ENCODE measurements at places on chromosomes 5 and 9.
A peak's percentile ranks its signal among the peaks of the same experiment; 100 is the strongest.

- DNase-seq: no peak
Observed at GRCh38 chr5:55880453-55880852, 29.3 kb downstream of the IL31RA start.

GRCh38 chr9:22405869-22406659 is 40.6 kb upstream of the DMRTA1 start:
- DNase-seq: no peak

- DNase-seq: no peak
Observed at GRCh38 chr9:72506615-72507014, 14.8 kb upstream of the TMC1 start.

GRCh38 chr5:52457810-52458209 is 329.9 kb upstream of the ITGA1 start:
- no peak for DNase-seq

- DNase-seq: no peak
Observed at GRCh38 chr5:17796757-17797396, 162.6 kb downstream of the TAF11L14 start.

DNA sequence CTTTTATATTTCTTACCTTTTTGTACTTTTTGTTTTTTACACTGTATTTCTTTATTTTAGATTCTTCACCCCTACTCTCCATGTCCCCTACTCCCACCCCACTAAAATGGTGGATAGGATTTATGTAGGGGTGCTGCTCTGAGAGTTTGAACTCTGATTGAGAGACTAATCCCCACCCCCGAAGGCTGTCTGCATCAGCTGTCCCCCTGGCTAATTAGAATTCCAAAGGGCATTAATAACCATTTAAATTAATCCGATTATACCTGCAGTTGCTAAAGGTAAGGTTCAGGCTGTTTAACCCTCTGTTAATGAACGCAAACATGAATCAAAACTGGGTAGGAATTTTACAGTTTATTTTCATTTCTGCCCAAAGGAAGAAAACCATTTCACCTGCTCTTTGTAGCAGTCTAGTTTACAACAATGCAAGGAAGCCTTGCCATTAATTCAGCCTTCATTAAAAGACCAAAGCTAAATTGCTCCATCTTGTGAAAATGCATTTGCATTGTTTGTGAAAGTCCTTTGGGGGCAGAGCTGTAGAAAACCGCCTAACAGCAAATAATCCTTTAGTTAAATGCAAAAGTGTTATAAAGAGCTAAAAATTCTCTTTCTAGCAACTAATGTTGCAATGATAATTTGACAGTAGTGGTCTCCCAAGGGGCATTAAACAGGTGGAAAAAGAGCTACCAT is 71.2 kb downstream of the ZCCHC7 start:
- no peak for DNase-seq

DNA sequence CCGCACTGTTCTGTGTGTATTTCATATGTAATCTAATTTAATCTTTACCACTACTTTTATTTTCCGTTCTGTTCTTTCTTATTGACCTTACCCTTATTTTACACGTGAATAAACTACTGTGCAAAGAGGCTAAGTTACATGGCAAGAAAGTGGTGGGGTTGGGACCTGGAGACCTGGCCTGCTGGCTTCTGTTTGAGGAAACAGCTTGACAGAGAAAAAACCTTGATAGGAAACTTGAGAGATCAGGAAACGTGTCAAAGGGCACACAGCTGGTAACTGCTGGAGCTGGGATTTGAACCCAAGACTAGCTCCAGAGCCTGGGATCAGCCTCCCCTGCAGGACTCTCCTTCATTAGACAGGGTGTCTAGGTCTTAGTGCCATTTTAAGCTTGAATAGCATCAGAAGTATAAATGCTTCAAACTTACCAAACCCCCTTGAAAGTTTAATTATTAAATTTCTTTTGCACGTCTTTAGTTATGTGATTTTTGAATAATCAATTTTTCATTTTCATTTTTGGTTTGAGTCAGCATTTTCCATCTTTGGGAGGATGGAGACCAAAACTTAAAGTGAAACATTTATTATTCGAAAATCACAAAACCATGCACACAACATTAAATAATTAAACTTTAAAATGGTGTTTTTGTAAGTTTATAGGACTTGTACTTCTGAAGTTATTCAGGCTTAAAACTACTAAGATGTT is 129.5 kb downstream of the RGS3 start:
- no peak for DNase-seq

- DNase-seq: no peak
Observed at GRCh38 chr5:74200560-74200959, 440.0 kb downstream of the ENC1 start.

DNA sequence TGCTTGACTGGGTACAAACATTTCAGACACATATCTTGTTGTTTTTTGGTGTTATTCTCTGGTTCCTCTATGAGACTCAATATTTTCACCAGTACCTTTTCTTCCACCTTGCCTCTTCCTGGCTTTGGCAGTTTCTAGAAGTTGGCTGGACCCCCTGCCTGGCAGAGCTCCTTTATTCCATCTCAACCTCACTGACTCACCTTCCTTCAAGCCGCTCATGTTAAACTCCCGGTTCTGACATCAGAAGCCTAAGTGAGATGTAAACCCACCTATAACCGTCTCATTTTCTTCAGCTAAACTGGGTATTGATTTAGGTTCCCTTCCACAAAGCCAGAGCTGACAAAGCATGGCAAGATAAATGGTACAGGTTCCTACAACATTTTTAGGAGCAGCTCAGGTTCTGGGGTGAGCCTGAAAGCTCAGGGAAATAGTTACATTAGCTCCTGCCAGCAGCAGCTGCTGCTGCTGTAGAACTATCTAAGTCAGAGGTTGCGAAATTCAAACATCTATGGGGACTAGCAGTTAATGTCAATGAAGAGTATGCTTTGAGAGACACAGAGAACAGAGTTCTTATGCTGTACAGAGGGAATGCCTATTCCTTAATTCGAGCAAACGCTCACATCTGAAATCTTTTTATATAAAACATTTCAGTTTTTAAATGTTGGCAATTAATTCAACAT is 197.1 kb upstream of the NR3C1 start:
- no peak for DNase-seq

- DNase-seq: no peak
Observed at GRCh38 chr9:121634329-121635261, 16.8 kb upstream of the DAB2IP start.

DNA sequence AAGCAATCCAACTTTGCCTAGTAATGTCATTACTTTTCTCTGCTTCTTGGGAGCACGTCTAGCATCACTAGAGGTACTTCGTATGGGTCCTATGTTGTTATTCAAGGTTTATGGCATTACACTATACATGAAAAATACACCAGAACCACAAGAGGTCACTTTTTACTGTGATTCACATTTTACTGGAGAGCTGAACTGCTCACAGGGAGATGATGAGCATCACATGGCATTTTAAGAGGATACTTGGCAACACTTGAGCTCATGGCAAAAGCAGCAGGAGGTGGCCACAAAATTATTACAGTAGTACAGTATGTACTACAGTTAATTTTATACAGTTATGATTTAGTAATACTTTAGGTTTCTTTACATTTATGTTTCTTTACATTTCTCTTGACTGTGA is 223.4 kb downstream of the PARP8 start:
- DNase-seq: no peak

DNA sequence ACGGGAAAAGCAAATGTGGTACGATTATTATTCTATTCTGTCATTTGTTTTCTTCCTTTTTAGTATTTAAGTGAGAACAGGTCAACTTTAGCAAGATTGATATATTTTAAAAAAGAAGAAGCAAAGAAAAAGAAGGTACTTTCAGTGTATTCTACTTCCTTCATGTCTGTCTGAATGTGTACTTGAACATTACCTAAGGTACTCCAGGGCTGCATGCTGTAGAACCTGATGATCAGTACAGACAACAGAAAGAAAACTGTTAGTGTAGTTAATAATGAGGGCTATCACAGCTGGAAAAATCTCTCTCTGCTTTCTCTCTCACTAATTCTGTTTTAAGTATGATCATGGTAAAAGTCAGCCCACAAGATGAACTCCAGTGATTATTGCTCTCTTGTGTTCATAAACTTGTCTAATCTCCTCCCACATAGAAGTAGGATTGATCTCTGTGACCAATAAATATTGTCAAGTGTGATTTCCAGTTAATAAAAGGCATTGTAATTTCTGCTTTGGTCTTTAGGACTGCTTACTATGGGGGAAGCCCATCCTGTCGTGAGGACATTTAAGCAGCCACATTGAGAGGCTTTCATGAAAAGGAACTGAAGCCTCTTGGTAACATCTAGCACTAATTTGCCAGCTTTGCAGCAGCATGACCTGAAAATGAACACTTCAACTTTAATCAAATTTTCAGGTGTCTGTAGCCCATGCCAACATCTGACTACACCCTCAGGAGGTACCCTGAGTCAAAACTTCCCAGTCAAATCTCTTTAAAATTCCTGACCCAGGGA is 864.0 kb upstream of the ACO1 start:
- no peak for DNase-seq

- no peak for DNase-seq
Observed at GRCh38 chr9:551986-552929, 289.2 kb upstream of the DMRT1 start.

GRCh38 chr5:150429410-150429873 is 16.7 kb upstream of the CD74 start:
- no peak for DNase-seq

DNA sequence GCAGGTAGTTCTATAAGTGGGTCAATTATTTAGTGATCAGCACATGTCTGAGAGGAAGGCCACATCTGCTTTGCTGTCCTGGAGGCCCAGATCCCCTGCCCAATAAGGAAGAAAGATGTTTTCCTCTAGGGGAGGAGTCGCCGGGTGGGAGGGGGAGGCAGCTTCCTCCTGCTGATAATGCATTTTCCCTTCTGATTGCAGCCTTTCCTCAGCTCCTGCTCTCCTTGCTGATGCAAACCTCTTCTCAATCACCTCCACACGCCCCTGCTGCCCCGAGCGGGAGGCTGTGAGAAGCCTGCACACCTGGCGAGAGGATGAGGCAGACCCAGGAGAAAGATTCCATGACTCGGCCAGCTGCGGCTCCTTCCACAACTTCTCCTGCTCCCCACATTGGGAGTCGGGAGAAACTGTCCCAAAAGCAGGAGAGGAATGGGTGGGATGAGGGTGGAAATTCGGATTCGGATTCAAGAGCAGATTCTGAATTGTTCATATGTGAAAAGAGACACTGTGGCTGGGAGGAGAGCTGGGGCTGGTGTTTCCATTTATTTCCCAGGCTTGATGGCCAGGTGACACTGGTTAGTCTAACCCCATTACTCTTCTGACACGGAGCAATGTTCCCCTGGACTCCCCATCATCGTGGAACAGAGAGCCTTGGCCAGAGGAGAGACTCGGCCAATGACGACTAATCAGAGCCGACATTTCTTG is 6.8 kb upstream of the NTNG2 start:
- no peak for DNase-seq

GRCh38 chr9:33452828-33453271 is 5.5 kb upstream of the AQP3 start:
- peak; percentile 69 for DNase-seq

GRCh38 chr9:134693011-134693410 is 51.4 kb downstream of the COL5A1 start:
- DNase-seq: no peak

GRCh38 chr5:30994176-30994575 is 199.3 kb upstream of the CDH6 start:
- DNase-seq: no peak

DNA sequence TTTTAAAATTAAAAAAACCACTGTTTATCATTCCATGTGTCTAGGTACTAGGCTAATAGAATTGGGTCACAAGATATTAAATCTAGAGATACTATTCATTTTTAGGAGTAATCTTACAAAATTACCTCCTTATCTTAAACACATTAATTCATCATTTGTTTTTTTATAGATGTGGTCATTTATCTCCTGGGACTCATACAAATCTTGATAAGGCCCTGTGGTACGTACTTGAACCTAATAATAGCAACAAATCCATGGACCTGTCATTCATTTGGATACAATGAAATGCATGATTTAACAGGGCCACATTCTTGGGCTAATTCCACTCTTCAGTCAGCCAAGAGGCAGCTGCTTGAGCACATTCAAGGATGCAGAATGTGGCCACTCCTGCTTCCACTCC is 66.4 kb upstream of the MARCHF11 start:
- no peak for DNase-seq

- DNase-seq: no peak
Observed at GRCh38 chr9:129822898-129823541, 916 bp downstream of the TOR1A start.

DNA sequence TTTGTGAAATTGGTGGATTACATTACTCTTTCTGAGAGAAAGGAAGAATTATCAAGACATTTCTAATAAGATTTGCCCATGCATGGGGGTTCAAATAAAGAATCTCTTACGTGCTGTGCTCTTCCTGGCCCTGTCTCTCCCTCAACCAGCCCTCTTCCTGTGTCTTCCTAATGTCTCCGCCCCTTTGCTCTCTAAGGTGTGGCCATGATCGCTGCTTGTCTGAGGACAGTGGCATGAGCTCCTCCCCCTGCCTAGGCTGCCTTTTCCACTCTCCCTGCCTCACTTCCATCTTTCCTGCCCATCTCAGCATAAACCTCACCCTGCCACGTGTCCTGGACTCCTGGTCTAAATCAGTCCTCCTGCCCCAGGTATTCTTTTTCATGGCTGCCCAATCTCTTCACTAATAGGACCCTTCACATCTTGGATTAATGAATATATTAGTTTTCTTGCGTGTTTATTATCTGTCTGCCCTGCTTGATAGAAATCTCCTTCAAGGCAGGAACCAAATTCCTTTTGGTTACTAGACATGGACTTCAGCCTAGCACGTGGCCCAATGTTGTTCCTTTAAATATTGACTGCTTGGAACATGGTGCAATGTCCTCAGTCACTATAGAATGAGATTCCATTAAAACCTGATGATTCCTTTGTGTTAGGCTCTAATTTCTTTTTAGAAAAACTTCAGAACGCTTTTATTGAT is 122.3 kb downstream of the MTRR start:
- DNase-seq: no peak

GRCh38 chr5:174731214-174732035 is 7.0 kb downstream of the MSX2 start:
- DNase-seq: no peak

DNA sequence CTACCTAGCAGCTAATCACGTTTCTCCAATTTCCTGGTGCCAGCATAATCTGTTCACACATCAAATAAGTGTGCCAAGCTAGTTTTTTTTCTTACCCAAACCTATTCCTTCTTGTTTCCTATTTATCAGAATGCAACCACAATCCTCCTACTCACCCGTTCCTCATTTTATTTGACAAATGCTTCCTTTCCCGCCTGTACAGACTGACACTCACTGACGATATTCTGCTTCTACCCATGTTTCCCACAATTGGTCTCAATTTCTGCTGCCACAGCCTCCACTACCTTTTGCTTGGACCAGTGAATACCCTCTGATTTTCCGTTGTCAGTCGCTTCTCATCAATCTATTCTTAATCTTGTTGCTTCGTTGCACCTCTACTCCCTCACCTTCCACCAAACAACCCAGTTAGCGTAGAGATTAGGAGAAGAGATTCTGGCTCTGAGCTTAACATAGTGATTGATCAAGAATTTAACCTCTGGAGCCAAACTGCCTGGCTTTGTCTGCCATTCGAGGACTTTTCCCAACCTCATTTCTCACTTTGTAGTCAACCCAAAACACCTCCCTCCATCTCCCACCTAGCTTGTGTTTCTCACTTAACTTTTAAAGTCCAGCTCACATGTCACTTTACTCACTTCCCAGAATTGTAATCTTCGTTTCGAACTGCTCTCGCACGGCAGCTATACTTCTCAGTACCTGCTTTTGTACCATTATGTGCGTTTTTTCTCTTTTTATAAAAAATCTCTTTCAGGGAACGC is 729 bp upstream of the TMEM38B start:
- DNase-seq: no peak

GRCh38 chr5:90680921-90681563 is 122.4 kb downstream of the ADGRV1 start:
- DNase-seq: no peak

GRCh38 chr9:116596646-116597045 is 90.5 kb upstream of the TRIM32 start:
- DNase-seq: no peak

Measured in pancreas (tissue), 10 donors.